ENCODE measurements at places on chromosomes 12 and 14.

GRCh38 chr12:19654650-19655376 is 215.5 kb downstream of the AEBP2 start:
- DNase-seq: no peak

DNA sequence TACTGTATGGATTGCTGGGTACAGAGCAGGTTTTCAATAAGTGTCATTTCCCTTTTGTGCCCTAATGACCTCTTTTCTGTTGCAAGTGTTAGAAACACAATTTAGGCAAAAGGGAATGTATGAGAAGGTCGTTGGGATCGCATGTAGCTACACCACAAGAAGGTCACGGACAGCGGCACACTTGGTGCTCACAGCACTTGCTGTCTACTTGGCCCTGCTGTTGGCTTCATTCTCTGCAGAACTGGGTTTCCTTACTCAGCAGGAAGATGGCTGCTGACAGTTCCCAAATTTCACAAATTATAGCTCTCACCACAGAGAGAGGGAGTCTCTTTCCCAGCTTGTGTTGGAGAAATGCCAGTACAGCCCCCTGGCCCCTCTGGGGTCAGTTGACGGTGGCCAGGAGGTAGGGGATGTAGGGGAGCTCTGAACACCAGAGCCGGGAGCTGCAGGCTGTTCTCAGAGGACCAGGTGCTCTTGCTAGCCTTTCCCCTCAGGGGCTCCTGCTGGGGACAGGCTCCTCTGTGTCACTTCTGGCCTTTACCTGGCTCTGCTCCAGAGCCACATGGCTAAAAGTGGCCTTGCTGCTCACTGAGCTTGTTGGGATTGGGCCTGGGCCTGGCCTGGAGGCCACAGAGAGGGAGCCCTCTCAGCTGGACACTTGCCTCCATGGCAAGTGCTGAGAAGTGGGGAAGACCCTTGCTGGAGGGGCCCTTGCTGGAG is 50.9 kb upstream of the BCL7A start:
- DNase-seq: no peak

DNA sequence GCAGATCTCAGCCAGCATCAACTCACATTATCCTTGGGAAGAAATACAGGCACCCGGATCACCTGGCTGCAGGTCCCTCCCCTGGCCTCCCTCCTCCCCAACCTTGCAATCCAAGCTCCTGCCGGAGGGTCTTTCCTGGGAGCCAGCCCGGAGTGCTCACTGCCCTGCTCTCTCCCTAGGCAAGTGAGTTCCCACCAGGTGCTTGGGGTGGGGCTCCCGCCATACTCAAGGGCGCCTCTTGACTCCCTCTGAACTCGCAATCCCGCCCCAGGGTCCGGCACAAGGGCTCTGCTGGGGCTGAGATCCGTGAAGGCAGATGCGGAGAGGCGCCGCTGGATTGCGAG is 1.2 kb upstream of the CEP170B start:
- no peak for DNase-seq

DNA sequence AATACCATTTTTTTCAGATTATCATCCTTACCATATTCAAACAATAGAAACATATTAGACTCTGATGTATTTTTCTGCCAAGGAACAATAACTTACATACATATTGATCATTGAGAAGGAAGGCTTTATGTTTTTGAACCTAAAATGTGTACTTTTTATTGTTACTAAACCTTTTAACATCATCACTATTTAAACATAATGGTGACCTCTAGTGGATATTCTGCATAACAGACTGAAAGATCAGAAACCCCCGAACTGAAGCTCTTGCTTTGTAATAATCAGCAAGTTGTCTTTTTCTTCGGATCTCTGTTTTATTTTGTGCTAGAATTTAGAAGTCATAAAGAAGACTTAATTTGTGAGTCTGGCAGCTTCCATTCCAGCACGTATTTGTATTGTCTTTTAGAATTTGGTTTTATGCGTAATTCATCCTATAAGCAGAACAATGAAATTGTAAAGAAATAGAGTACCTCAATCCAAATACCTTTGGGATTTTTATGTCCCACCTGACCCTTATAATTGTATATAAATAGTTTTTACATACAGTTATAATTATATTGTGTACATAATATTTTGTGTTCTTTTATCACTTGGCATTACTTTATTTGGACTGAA is 125.9 kb upstream of the ATF1 start:
- DNase-seq: peak; percentile 64

Measured in AML-193 (cell line).